Suppressor macrophage treated with lipopolysaccharide for 4 hours (primary cell): ENCODE measurements at places on chromosomes 2 and 18.

DNA sequence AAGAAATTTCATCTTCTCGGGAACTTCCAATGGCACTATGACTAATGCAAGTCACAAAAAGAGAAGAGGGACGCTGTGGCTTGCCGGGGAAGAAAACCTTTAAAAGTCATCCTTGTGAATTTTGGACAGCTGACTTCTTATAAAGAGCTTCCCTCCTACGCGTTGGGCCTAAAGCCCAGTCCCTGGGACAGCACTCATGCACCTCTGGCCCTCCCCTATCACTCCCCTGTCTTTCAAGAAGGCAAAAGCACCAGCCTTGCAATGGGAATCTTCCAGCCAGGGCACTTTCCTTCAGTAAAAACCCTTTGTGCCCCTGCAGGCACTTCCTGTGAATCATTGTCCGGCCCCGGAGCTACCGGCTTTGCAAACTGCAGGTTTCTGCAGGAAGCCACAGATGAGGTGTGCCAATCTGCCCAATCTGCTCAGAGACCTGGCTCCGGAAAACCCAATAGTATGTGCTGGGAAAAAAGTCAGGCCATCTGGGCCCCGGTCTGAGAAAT, 7.1 kb downstream of the MREG start:
- peak; percentile 98 for DNase-seq

GRCh38 chr2:32484937-32485336, 128.1 kb downstream of the BIRC6 start:
- peak; percentile 93 for DNase-seq

- no peak for DNase-seq
Observed at GRCh38 chr2:85522090-85522647, 16.8 kb upstream of the MAT2A start.

DNA sequence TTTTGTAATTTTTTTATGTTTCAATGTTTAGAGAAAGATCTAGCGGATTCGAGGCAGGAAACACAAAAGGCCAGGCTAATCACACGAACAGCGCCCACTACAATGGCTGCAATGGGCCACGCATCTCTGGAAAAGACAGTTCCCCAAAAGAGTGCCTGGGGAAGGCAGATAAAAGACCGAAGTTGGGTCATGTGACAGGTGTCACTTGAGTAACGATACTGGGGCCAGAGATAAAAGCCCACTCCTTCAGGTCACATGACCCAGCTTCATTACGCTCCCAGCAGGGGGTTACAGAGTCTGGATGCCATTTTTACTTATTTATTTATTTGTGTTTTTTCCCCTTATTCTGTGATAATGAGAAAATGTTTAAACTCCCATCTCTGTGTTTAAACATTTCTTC, 95.4 kb downstream of the CDK15 start:
- DNase-seq: no peak

- no peak for DNase-seq
Observed at GRCh38 chr18:13253786-13254688, 35.5 kb downstream of the LDLRAD4 start.

GRCh38 chr2:179140571-179140970, 90.6 kb upstream of the CCDC141 start:
- no peak for DNase-seq

DNA sequence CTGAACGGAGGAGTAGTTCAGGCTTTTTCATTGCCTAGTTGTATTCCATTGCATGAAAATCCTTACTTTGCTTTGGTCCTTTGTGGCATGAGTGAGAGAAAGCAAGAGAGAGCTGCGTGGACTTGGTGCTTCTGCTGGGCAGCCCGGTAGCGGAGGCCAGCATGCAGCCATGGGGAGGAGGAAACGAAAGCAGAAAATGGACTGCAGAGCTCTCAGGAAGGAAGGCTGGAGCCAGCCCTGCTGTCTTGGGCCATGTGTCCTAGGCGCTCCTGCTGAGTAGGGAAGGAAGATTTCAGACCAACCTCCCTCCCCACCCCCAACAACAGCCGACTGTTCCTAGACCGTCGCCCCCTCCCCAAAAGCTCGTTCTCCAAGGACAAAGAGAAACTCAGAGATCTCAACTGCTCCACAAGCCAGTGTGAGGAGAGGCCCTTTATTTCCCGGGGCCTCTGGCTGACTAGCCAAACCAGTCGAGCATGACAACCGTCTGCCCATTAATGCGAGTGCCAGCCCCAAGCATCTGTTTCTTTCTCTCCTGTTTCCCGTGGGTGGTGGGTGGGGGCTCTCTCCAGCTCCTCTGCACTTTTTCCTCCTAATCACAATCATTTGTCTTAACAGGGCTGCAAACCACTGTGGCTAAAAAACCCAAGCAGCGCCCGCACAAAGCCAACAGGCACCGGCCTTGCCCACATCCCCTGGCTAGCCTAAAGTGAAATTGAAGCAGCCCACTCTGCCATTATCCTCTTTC, 66.8 kb upstream of the FZD7 start:
- DNase-seq: no peak

DNA sequence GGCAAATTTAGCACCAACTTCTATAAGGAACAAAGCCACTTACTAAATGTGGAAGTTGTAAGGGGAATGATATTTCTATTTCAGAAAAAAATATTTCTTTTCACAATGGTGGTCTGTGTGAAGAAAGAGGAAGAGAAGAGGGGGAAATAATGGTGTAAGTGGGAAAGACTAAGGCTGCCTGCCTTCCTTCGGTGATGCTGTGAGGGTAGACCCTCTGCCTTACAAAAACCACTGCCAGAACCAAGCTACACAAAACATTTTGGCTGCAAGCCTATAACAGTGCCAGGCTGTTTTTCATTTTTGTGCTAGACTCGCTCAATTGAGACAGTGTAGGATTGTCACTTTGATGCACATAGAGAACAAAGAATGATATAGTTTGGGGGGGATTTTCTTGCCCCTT, 286.6 kb downstream of the ZEB2 start:
- no peak for DNase-seq

DNA sequence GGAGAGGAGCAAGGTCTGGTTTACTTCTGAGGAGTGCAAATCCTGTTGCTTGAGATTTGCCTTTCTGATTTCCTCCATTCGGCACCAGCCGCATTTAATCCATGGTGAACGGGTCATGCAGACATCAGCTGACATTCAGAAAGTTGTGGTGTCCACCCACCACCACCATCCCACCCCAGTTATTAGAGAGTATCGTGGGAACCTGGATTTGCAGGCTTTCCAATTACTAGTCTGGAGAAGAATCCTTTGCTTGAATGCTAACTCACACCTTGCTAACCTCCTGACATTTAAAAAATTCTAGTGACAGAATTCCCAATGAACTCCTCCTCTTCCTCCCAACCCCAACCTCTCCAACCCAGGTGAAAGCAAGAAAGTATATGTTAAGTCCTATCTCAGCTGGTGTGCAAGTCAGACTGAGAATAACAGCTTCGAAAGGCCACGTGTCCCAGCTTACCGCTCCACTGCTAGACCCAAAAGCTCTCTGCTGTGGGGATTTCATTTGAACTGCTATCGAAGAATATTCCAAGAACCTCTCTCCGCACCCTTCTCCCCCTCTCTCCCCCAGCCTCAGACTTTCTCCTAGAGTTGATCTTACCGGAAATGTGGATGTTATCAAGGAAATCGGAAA, 17.7 kb downstream of the BCL11A start:
- DNase-seq: no peak

GRCh38 chr2:73982140-73982617, 2.5 kb upstream of the TET3 start:
- no peak for DNase-seq

DNA sequence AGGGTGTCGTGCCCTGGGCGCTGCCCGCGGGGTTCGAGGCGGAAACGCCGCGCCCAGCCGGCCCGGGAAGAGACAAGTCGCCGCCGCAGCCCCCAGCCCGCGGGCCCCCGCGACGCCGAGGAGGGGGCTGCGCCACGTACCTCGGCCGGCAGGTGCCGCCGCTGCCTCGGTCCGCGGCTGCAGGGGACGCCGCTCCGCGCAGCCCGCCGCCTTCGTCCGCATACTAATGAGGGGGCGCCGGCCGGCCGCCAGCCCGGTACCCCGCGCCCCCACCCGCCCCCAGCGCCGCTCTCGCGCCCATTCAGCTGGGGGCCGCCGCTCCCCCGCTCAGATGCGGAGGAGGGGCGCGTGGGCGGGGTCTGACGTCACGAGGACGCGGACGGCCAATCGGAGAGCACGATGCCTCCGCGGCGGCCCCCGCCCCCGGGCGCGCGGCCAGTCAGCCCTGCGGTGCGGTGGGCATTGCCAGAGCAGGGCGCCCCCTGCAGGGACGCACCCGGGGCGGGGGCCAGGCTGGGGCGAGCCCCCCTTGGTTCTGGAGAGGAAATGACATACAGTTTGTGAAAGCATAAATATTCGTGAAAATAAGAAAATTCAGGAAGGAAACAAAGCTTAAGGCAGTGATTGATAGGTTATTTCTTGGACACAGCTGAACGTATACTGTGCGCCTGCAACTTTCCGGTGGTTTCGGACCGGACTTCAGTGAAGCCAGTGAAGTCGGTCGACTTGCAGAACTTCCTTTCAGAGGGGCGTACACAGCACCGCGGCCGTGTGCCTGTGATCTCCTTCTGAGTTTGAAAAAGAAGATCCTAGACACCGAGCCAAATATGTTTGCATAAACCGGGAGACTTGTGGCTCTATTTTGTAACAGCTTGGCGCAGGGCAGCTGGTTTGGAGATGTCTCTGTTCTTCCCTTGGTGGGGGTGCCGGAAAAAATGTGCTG, at the start of gene ST3GAL5:
ST3GAL5 (minus strand) TSS at position 307 of the 943 bp plus-strand sequence; CDS start at position 222, 85 bp downstream.
- DNase-seq: peak; percentile 95

DNA sequence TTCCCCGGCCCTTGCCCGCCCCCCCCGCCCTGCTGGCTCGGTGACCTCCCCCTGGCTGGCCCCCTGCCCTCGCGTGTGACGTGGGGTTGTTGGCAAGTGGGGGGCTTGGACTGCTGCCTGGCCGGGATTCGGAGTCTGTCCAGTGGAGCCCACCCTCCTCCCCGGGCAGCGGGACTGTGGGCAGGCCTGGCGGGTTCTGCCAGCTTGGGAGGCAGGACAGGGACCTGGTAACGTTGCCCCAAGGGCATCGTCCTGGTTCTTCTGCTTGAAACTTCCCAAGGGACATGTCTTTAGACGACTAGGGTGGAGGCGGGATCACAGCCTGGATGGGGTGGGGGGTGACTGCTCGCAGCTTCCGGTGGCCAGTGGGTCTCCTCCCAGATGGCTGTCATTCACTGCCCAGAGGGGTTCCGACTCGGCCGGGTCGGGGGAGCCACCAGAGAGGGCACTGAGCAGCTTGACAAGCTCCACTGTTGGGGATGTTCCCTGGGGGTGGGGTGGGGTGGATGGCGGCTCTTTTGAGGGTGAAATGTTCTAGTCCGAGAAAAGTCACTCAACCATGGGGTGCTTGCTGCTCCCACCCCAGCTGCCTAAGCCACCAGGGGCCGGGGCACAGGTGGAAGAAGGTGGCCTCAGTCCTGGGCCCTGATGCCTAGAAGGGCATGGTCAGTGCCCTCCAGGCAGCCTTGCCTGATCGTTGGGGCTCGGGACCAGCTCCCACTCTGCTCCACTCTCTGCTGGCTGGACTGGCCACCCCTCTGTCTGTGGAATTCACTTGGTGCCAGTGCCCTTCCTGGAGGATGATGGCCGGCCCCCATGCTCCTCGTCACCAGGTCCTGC, 4.3 kb upstream of the HS6ST1 start:
- no peak for DNase-seq

- DNase-seq: no peak
Observed at GRCh38 chr2:96631804-96632435, 6.2 kb downstream of the KANSL3 start.

GRCh38 chr2:225170162-225170561, 127.9 kb upstream of the DOCK10 start:
- no peak for DNase-seq

GRCh38 chr2:74205596-74205995, 7.2 kb downstream of the MTHFD2 start:
- DNase-seq: no peak

DNA sequence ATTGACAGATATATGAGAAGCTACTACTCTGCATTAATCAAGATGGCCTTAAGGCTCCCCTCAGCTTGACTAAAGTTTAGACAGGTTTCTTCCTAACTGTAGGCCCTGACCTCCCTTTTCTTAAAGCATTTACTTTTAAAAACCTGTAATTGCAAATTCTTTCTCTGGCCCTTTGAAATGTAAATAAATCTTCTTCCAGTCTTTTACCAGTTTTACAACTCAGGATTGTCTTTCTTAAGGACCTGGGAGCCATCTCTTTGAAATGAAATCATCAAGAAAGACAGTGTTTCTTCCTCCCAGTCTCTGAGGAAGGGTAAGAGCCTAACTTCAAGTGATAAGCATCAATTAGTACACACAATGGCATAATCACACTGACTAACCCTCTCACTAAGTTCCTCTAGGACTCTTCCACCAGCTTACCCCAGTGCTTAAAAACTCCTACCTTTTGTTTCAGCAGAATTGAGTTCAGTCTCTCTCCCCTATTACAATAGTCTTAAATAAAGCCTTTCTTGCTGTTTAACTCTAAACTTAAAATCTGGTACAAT, 58.7 kb upstream of the CDH20 start:
- DNase-seq: no peak

GRCh38 chr2:74625658-74626425, 22.3 kb downstream of the M1AP start:
- no peak for DNase-seq

DNA sequence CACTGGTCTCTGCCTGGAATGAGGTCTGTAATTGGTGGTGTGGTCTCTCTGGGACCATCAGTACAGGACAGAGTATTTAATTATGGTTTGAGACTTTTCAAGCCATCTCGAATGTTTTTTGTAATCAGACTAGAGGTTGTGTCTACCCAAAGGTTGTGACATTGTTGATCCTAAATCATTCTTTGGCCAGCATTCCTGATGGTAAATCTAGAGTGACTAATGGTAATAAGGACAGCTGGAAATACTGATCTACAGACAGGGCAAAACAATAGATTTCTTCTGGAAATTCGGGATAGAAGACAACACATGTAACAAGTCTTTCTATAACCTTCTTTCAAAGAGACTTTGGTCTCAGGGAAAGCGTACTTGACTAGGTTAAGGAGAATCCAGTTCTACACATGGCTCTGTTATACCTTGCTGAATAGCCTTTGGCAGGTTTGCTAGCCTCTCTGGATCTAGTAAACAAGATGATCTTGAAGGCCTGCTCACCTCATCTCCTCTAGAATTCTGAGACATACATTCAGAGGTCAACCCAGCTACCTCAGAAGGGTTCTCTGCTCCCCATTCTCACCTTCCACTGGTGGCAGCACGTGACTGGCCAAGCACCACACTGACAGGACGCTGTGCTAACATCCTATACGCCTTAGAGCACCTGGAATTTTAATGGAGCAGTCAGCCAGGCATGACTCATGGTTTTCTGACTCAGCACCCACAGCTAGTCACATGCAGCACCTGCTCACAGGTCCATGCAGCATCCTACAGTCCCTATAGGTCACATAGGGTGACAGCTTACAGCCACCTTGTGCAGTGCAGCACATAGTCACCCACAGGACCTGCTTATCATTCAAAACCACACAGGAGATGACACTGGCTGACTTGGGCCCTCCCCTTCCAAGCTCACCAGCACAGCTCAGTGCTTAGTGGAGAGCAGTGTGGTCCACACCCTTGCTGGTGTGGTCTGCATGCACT, 12.2 kb downstream of the PLB1 start:
- DNase-seq: no peak
